ENCODE measurements at places on chromosomes 2 and 18. TPM values are rescaled to one million over a fixed set of nuclear protein-coding genes. Genes with fewer than 3 reads are reported as not detected.

CD8A gene
- total RNA-seq: not detected

GPN1 gene
- total RNA-seq: 27.5 TPM

ALPP gene
- 19.2 TPM for total RNA-seq

IL37 gene
- total RNA-seq: not detected

NDUFB3 gene
- 53.5 TPM for total RNA-seq

ADRA2B gene
- 0.22 TPM for total RNA-seq

ARHGAP25 gene
- 0.79 TPM for total RNA-seq

ERICH2 gene
- total RNA-seq: not detected

GNLY gene
- not detected for total RNA-seq

CRYBA2 gene
- total RNA-seq: not detected
